NCI-H526 (cell line): ENCODE measurements at places on chromosomes 4 and X.

DNA sequence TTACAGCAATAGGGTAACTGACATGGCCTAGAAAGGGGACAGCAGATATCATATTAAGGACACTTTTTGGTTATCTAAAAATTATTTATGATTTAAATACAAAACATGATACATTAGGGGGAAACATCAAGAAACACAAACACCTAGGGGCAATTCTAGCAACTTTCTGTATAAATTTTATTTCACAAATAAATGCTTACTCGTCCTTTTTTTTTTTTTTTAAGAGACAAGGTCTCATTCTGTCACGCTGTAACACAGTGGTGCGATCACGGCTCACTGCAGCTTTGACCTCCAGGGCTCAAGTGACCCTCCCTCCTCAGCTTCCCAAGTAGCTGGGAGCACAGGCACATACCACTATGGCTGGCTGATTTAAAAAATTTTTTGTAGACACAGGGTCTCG lies 151.8 kb upstream of the BCOR start:
- DNase-seq: no peak

DNA sequence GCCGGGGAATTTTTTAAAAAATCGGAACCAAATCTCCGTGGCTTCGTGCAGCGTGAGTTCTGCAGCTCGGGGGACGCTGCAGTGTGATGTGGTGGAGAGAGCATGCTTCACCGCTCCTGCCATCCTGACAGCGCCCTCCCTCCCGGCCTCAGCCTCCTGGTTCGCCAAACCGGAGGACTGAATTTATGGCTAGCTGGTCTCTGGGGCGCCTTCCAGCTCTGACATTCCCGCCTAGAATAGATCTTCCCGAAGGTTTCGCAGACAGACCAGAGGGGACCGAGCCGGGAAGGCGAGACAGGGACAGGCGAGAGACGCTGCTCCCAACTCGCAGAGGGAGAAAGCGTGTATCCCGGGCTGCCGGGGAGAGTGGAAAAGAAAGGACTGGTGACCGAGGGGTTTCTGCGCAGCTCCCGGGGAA lies 25.9 kb downstream of the HOPX start:
- peak; percentile 60 for DNase-seq

- DNase-seq: no peak
Observed at GRCh38 chr4:22744478-22745062, 51.8 kb downstream of the GBA3 start.

- no peak for DNase-seq
Observed at GRCh38 chr4:130183766-130184165, 1087.8 kb downstream of the C4orf33 start.

- no peak for DNase-seq
Observed at GRCh38 chrX:39063037-39063436, 261.8 kb downstream of the MID1IP1 start.

- DNase-seq: no peak
Observed at GRCh38 chr4:184911310-184911709, 85.5 kb upstream of the ACSL1 start.

- no peak for DNase-seq
Observed at GRCh38 chrX:124476562-124476961, 130.2 kb downstream of the SH2D1A start.

- no peak for DNase-seq
Observed at GRCh38 chr4:53714236-53715140, 123.2 kb upstream of the LNX1 start.

DNA sequence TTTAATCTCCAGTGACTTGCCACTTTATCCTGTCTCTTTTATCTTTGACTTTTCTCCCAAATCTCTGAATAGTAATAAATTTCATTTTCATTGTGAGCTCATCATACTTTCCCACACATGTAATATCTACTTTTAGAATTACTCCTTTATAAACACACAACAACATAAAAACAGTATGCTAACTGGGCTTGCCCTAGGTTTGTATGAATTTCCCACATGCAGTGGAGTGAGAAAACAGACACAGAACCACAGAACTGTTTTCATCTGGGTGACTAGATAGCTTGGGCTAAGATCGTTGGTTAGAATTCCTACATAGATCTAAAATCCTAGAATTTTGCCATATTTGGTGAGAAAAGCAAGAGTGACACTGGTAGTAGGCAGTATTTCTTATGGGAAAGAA lies 409.5 kb downstream of the SPRY1 start:
- DNase-seq: no peak

DNA sequence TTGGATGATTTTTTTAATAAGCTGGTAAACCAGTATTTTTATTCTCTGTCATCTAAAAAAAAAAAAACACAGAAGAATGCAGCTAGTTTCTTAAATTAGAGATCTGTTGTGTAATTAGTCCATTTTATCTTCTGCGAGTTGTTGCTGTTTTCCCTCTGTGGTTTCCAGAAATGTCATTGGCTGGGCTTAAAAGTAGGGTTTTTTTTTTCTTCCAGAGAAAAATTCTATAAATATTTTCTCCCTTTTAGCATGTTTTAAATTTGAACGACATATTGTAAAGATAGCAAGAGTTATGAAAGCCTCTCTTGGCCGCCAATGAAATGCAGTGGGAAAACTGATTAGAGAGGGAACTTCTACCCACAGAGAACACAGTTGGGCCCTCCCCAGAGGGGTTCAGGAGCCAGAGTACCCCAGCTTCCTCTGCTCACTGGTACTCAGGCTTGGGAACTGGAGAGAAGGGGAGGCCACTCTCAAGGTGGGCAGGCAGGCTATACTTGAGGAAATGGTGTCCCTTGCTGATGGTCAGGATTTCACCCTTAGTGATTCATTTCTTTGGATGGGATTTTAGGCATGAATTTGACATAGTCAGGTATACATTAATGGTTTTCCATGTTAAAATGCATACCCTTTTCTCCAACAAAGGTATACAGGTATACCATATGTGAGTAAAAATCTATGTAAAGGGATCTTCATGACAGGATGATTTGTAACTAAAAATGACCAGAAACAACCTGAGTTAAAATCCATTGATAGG lies 166.1 kb downstream of the BCOR start:
- DNase-seq: no peak
